ENCODE measurements at places on chromosomes 7 and 10. TPM values are rescaled to one million over a fixed set of nuclear protein-coding genes. Genes with fewer than 3 reads are reported as not detected.

- DNase-seq, result peak; percentile 77
- H3K27ac ChIP-seq, result no peak overlapping the region
- no peaks in the 10 kb centered on the region for H3K27me3 ChIP-seq
- H3K4me1 ChIP-seq, result peaks cover 10% of the 10 kb centered on the region
- H3K4me3 ChIP-seq, result peak overlapping the region; percentile 46
Measured at GRCh38 chr10:127195571-127196281, 665 bp downstream of the INSYN2A start.

DNA sequence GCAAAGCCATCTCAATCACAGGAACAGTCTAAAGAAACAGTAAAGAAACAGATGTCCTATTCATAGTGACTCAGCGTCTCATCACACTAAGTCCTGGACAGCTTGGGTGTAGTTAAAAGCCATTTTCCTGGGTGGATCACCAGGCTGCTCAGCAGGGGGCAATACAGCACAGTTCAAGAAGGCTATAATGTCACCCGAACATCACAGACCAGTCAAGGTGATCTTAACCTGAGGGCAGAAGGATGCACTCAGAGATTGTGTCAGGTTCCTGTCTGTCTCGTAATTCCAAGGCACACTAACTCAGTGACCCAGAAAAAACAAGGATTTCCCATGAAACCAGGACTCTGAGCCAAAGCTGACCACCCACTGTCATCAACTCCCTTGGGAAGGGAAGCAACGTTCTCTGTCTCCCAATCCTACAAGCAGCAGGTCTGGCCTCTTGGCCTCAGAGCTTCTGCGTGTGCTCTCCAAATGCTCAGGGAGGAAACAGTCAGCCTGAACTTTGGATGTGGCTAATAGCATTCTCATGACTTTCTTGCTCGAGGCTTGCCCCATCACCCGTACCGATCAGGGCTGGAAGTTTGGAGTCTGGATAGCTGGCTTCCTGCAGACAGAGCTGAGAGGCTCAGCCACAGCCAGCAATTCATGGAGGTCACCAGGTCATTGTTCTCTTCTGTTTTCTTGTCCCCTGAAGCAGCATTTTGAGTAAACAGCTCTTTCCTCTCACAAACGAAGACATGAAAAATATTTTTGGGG lies 90.4 kb upstream of the FAM171A1 start:
- no peaks in the 10 kb centered on the region for H3K36me3 ChIP-seq
- H3K4me3 ChIP-seq, result no peak overlapping the region
- peak; percentile 15 for DNase-seq

- H3K27me3 ChIP-seq, result no peaks in the 10 kb centered on the region
- peaks cover 7% of the 10 kb centered on the region for H3K36me3 ChIP-seq
Measured at GRCh38 chr10:92291921-92292845, 1.2 kb downstream of the MARCHF5 start.

- no peaks in the 10 kb centered on the region for H3K4me1 ChIP-seq
- no peak overlapping the region for H3K27ac ChIP-seq
- DNase-seq, result no peak
- no peaks in the 10 kb centered on the region for H3K27me3 ChIP-seq
Measured at GRCh38 chr7:159039716-159040115, 105.0 kb downstream of the VIPR2 start.

GRCh38 chr10:130250127-130250526 lies 113.9 kb downstream of the GLRX3 start:
- no peak overlapping the region for H3K27ac ChIP-seq
- H3K36me3 ChIP-seq, result no peaks in the 10 kb centered on the region
- H3K4me3 ChIP-seq, result no peak overlapping the region
- H3K27me3 ChIP-seq, result no peaks in the 10 kb centered on the region
- H3K4me1 ChIP-seq, result no peaks in the 10 kb centered on the region

DNA sequence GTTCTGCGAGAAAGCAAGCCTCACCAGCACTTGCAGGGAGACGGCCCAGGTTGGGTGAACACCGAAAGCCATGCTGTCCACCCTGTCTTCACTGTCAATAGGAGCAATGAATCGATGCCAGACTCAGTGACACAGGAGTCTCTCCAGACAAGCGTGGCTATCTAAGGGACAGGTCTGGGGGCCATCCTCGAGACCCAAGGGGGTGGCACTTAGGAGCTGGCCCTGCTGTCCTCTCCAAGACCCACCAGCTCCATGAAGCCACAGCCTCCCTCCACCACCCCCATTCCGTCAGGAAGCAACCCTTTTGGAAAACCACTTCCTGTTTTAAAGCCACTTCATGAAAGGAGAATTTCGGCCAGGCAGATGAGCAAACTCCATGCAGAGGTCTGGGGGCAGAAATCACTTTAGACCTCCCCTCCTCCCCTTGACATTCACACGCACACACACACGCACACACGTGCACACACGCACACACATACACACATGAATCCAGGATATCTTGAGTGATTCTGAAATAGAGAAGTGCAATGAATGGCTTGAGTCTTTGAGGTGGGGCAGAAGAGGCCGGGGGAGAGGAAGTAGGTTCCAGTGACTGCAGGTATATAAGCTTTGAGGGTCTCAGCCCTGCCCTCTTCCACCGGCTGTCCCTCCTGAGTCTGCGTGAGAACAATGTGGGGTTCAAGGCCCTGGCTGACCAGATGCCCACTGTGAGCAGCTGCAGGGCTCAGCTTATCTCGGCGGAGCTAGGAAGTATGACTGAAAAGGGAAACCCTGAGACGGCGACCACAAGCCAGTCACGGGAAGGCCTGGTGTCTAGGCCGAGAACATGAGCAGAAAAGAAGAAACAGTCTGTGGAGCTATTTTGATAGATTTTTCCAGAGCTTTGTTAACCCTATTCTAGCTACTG lies 25.0 kb downstream of the RGS10 start:
- peaks cover 6% of the 10 kb centered on the region for H3K36me3 ChIP-seq
- no peaks in the 10 kb centered on the region for H3K4me1 ChIP-seq
- DNase-seq, result no peak
- H3K27me3 ChIP-seq, result no peaks in the 10 kb centered on the region

- DNase-seq, result no peak
- H3K27me3 ChIP-seq, result no peaks in the 10 kb centered on the region
- H3K27ac ChIP-seq, result no peak overlapping the region
- H3K4me1 ChIP-seq, result peaks cover 2% of the 10 kb centered on the region
- no peaks in the 10 kb centered on the region for H3K36me3 ChIP-seq
Measured at GRCh38 chr7:143316492-143316891, 581 bp downstream of the CLCN1 start.

DNA sequence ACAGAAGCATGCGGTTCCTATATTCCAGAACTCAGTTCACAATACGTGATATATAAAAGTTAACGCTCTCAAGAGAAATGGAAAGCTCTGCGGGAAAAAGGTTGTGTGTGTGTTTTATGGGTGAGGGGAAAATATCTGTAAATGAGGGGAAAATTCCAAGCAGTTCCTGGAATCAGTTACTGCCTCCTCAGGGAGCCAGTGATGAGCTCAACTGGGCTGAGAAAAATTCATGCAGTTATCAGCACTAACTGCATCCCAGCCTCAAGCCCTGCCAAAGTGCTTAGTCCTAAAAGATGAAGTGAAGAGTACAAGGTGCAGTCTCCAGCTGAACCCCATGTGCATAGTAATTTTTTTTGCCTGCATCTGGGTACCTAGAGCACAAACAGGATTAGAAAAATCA lies 191.9 kb downstream of the CDK14 start:
- H3K27me3 ChIP-seq, result no peaks in the 10 kb centered on the region
- H3K36me3 ChIP-seq, result peaks cover 52% of the 10 kb centered on the region
- no peaks in the 10 kb centered on the region for H3K4me1 ChIP-seq
- no peak overlapping the region for H3K4me3 ChIP-seq

GRCh38 chr10:86825366-86825765 lies 68.9 kb downstream of the BMPR1A start:
- H3K27ac ChIP-seq, result no peak overlapping the region
- H3K4me3 ChIP-seq, result no peak overlapping the region
- no peaks in the 10 kb centered on the region for H3K36me3 ChIP-seq
- DNase-seq, result no peak
- peaks cover 2% of the 10 kb centered on the region for H3K4me1 ChIP-seq

Gene NDUFB8
- polyA plus RNA-seq, result 340 TPM

- peaks cover 8% of the 10 kb centered on the region for H3K36me3 ChIP-seq
- H3K4me3 ChIP-seq, result no peak overlapping the region
- peaks cover 25% of the 10 kb centered on the region for H3K4me1 ChIP-seq
- DNase-seq, result no peak
Measured at GRCh38 chr7:86961686-86962085, 97.8 kb downstream of the ELAPOR2 start.

GRCh38 chr10:107545717-107546116 lies 381.2 kb upstream of the SORCS1 start:
- no peaks in the 10 kb centered on the region for H3K36me3 ChIP-seq
- H3K27ac ChIP-seq, result peak overlapping the region; percentile 81
- H3K27me3 ChIP-seq, result no peaks in the 10 kb centered on the region
- peak; percentile 46 for DNase-seq

Gene FAM13C
- 7.6 TPM for polyA plus RNA-seq

- no peaks in the 10 kb centered on the region for H3K36me3 ChIP-seq
- no peak for DNase-seq
- H3K4me3 ChIP-seq, result no peak overlapping the region
Measured at GRCh38 chr10:74384615-74385183, 233.7 kb downstream of the ADK start.

GRCh38 chr7:135434047-135434446 lies 75.9 kb downstream of the CNOT4 start:
- H3K27ac ChIP-seq, result no peak overlapping the region
- no peaks in the 10 kb centered on the region for H3K27me3 ChIP-seq
- H3K4me3 ChIP-seq, result no peak overlapping the region

DNA sequence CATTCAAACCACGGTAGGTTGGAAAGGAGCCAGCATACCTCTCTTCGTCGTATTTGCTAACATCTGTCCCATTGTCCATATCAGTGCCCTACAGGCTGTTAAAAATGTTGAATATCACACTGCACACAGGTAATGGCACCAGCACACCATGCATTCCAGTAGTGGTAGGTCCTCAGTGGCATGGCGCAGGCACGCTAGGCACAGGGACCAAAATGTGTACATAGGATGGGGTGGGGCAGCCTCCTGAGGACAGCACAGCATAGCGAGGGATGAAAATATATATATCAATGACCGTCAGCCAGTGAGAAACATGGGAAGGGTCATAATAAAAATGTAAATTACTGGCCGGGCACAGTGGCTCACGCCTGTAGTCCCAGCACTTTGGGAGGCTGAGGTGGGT lies 99.9 kb upstream of the CTBP2 start:
- no peak for DNase-seq
- H3K4me3 ChIP-seq, result no peak overlapping the region
- no peaks in the 10 kb centered on the region for H3K36me3 ChIP-seq
- no peaks in the 10 kb centered on the region for H3K27me3 ChIP-seq
- no peak overlapping the region for H3K27ac ChIP-seq

Gene KCNH2
- polyA plus RNA-seq, result 6.4 TPM

GRCh38 chr10:99435986-99436638 lies 5.7 kb upstream of the GOT1 start:
- no peaks in the 10 kb centered on the region for H3K4me1 ChIP-seq
- H3K4me3 ChIP-seq, result no peak overlapping the region
- peak; percentile 36 for DNase-seq
- H3K36me3 ChIP-seq, result peaks cover 5% of the 10 kb centered on the region

Gene NODAL
- polyA plus RNA-seq, result not detected

DNA sequence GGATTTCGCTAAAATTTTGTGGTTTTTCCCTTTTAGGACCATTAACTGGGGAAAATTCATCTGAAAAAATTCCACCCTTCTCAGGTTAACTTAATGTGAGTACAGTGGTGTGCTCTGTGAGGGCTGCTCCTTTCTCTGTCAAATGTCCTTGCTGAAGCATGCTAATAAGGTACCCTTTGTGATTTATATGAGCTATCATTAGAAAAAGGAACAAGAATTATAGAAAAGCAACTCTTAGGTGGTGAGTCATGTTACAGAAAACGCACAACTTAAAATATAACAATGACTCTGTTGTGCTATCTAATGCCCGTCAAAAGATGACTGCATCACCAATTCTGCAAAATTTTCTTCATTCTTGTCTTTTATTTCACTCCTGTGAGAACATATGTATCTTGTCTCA lies 162.0 kb upstream of the MAGI2 start:
- peaks cover 15% of the 10 kb centered on the region for H3K4me1 ChIP-seq
- no peak overlapping the region for H3K4me3 ChIP-seq
- H3K36me3 ChIP-seq, result no peaks in the 10 kb centered on the region
- H3K27me3 ChIP-seq, result no peaks in the 10 kb centered on the region
- DNase-seq, result no peak

- H3K27ac ChIP-seq, result peak overlapping the region; percentile 51
- no peak overlapping the region for H3K4me3 ChIP-seq
- no peaks in the 10 kb centered on the region for H3K36me3 ChIP-seq
- no peaks in the 10 kb centered on the region for H3K27me3 ChIP-seq
- DNase-seq, result no peak
Measured at GRCh38 chr10:60351191-60351853, 38.4 kb downstream of the ANK3 start.

Gene MYL10
- not detected for polyA plus RNA-seq

- H3K4me3 ChIP-seq, result no peak overlapping the region
- peaks cover 2% of the 10 kb centered on the region for H3K4me1 ChIP-seq
- H3K36me3 ChIP-seq, result no peaks in the 10 kb centered on the region
Measured at GRCh38 chr10:130230036-130230435, 93.8 kb downstream of the GLRX3 start.

- DNase-seq, result no peak
- no peak overlapping the region for H3K27ac ChIP-seq
- H3K4me3 ChIP-seq, result no peak overlapping the region
- H3K27me3 ChIP-seq, result no peaks in the 10 kb centered on the region
Measured at GRCh38 chr10:69472544-69472943, 21.3 kb downstream of the TSPAN15 start.

- DNase-seq, result no peak
- H3K36me3 ChIP-seq, result no peaks in the 10 kb centered on the region
- H3K4me1 ChIP-seq, result no peaks in the 10 kb centered on the region
- H3K4me3 ChIP-seq, result no peak overlapping the region
- H3K27ac ChIP-seq, result no peak overlapping the region
- H3K27me3 ChIP-seq, result peaks cover 57% of the 10 kb centered on the region
Measured at GRCh38 chr7:116148626-116149025, 61.7 kb upstream of the TES start.

Gene LIPN
- polyA plus RNA-seq, result not detected

- H3K4me1 ChIP-seq, result no peaks in the 10 kb centered on the region
- no peaks in the 10 kb centered on the region for H3K36me3 ChIP-seq
- no peak overlapping the region for H3K27ac ChIP-seq
- no peak overlapping the region for H3K4me3 ChIP-seq
- H3K27me3 ChIP-seq, result no peaks in the 10 kb centered on the region
Measured at GRCh38 chr7:113824117-113824823, 94.5 kb downstream of the PPP1R3A start.

Gene AKR1C2
- not detected for polyA plus RNA-seq

DNA sequence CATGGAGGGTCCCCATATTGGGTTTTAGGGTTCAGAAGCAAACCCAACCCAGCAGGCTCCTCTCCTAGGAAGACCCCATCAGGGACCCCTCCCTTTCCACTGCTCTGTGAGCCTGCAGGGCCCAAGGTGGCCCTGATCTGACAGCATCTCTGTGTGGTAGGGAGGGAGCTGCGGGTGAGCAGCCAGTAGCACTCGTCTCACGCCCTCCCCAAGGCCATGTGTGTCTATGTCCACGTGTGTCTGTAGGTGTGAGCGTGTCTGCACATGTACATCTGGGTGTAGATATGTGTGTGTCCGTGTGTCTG lies 103.5 kb upstream of the FAM20C start:
- H3K36me3 ChIP-seq, result no peaks in the 10 kb centered on the region
- no peak for DNase-seq
- peaks cover 30% of the 10 kb centered on the region for H3K4me1 ChIP-seq
- H3K4me3 ChIP-seq, result no peak overlapping the region
- H3K27ac ChIP-seq, result no peak overlapping the region
- no peaks in the 10 kb centered on the region for H3K27me3 ChIP-seq
